ENCODE measurements at places on chromosomes 16 and 17.

GRCh38 chr16:12344577-12345343 lies 368.2 kb downstream of the SNX29 start:
- no peak for DNase-seq

DNA sequence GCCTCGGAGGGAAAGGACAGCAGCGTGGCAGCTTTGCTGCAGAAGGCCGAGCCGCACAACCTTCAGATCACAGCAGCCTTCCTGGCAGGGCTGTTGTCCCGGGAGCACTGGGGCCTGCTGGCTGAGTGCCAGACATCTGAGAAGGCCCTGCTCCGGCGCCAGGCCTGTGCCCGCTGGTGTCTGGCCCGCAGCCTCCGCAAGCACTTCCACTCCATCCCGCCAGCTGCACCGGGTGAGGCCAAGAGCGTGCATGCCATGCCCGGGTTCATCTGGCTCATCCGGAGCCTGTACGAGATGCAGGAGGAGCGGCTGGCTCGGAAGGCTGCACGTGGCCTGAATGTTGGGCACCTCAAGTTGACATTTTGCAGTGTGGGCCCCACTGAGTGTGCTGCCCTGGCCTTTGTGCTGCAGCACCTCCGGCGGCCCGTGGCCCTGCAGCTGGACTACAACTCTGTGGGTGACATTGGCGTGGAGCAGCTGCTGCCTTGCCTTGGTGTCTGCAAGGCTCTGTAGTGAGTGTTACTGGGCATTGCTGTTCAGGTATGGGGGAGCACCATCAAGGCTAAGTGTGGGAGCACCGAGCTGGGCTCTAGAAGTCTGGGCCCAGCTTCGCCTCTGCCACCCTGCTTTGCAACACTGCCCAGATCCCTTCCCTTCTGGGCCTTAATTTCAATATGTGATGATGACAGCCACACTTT lies 18.6 kb downstream of the NOD2 start:
- no peak for DNase-seq

GRCh38 chr16:11020792-11021551 lies 76.6 kb downstream of the CLEC16A start:
- DNase-seq: no peak

GRCh38 chr16:6160303-6160702 lies 1062.7 kb upstream of the EEF2KMT start:
- no peak for DNase-seq

GRCh38 chr16:11799509-11800381 lies 2.7 kb upstream of the ZC3H7A start:
- no peak for DNase-seq

All from iPS-NIHi11 (cell line).